Central memory CD4-positive, alpha-beta T cell (primary cell): ENCODE measurements at places on chromosomes 4 and X.

- no peak for DNase-seq
These were observed 39.4 kb downstream of the ZBTB49 start for GRCh38 chr4:4329496-4329895.

GRCh38 chr4:38911257-38911656, 43.7 kb downstream of the FAM114A1 start:
- no peak for DNase-seq

DNA sequence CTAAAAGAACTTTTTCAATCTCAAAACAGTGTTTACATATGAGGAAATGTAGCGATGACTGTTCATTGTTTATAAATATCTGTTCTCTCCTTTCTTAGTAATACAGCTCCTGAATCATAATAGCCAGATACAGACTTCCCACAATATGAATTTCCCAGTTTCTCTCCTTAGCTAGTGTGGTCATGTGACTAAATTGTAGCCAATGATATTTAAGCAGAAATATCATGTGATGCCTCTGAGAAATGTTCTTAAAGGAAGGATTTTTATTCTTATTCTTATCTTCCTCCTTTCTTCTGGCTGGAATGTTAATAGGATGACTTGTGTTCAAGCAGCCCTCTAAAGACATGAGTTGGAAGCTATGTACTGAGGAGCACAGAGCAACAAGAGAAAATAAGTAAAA, 383.7 kb upstream of the ATOH1 start:
- DNase-seq, result no peak

- DNase-seq, result no peak
These were observed 121.1 kb upstream of the OTUD4 start for GRCh38 chr4:145301386-145302080.

DNA sequence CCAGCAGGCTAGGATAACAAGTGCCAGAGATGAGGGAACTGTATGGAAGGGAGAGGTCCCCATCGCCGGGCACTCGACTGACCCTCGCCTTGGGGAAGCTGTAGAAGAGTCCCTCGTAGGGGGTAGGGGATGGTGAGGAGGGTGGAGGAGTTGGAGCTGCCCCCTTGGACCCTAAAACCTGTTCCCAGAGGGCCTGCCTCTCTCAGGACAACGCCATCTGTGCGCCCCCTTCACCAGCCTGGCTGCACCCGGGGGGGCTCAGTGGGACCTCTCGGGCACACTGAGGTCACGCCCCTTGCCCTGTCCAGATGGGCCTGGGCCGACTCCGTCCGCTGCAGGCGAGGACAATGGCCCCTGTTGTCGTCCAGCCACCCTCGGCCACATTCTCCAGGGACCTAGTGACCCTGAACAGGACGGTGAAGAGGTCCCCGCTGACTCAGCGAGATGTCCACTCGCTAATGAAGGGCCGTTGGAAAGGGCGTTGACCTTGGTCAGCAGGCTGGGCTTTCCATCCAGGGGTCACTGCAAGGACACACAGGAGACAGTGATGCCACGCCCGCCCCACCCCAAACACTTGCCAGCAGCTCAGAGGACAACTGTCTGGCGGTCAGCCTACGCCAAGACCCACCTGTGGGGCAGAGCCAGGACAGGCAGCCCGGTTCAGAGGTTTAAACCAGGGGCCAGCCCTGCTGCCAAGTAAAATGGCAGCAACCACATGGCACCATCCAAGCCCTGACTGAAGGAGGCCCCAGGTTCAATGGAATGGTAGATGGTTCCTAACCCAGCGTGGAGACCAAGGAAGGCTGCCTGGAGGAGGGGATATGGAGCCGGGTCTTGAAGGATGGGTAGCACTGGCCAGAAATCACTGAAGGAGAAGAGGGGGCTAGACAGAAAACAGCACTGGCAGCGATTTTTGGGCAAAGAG, 51.2 kb downstream of the HMX1 start:
- DNase-seq, result no peak

- DNase-seq, result no peak
These were observed 16.7 kb downstream of the SAGE1 start for GRCh38 chrX:135910251-135910650.

DNA sequence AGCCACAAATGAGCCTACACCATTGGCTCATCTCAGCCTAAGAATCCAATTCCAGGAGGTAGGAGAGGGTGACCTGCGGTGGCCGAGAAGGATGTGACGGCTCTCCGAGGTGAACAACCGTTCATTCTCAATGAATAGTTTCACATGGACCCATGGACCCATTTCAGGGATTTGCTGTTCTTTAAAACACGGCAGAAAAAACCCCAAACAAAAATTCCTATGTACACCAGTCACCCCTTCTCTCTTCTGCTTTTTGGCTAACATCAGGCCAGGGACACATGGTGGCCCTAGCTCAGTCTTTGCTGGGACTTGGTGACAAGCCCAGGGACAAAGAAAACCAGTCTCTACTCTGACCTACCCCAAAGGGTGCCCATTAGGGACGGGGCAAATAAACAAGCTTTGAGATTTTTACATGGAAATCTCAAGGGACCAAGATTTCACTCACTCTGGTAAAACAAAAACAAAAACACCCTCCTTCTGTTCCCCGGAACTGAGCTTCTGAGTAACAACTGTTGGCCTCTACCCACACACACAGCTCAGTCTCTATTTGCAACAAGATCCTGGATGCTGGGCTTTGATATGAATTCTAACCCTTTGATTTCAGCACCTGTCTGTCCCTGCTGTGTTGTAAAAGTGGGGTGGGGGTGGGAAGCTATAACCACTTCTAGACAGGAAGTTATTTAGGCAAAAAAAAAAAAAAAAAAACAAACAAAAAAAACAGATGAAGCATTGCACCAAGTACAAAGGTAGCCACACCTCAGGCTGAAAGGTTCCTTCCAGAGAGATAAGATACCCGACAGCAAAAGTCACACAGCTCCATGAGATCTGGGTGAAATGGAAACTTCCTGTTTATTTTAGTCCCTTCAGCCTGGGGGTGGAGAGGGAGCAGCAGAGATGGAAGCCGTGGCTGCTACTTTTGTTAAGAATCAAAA, 49.0 kb downstream of the DDX3X start:
- peak; percentile 45 for DNase-seq

- no peak for DNase-seq
These were observed 69.8 kb downstream of the ZNF182 start for GRCh38 chrX:47933946-47934345.

DNA sequence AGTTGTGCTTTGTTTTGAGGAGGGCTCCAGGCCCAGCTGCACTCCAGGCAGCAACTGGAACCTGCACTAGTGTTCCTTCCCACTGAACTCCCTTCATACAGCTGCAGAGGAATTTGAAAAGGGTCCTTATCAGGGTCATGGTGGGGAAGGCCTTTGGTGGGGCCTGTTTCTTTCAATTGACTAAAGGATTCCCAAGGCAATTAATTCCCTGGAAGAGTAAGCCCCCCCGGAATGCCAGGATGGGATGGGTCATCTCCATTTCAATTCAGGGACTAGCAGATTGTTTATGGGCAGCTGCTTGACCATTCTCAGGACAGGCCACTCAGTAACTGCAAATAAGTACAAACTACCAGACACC, 45.3 kb downstream of the TSC22D3 start:
- no peak for DNase-seq

DNA sequence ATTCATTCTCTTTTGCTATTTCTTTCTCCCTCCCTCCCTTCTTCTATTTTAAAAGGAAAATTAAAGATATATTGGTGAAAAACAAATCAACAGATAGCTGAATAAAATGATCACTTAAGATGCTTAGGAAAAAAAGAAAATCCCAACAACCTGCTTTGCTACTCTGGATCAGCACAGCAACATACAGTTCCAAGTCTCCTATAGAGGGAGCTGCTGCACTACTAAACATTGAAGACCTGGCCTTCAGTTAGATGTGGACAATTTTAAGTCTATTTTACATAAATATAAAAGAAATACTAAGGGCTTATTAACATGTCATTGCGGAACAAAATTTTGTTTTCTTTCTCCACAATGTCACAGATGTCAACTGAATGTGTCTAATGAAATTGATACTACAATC, 226.4 kb downstream of the MAGEB5 start:
- no peak for DNase-seq

DNA sequence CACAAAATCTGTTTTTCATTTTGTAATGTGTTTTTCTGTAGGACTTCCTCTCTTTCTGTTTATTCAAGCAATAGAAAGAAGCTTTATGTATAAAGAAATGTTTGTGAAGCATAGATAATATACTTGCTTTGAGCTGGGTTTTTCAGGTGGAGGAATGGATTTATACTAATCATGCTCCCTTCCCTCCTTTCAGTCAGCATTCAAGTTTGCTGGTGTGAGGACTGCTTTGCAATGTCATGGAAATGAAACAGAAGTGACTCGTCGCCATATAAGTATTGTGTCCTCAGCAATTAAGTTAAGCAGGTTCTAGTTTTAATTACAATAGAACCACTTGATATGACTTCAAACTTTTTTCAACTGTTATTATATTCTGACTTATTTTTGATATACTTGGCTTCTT, 1447.1 kb downstream of the PCDH19 start:
- DNase-seq, result no peak

DNA sequence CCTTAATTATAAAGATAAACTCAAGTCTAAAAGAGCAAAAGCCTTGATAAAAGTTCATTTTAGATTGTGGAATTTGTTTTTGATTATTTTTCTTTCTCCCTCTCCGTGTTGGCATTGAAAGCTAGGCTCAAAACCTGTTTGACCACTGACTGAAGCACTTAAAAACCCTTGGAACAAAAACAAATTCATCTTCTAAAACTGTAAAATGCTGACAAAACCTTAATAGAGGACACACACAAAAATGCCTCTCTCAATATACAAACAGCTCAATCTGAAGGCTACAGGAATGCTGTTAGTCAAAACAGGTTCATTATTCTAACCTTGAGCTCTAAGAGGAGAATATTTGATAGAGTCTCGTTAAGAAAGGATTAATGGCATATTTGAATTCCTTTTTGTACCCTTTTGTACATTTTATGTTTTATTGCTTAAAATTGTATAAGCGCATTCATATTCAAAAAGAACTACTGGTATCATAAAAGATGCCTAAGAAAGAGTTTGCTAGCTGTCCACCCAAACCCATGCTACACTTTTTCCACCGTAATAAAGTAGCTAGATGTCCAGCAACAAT, 74.3 kb upstream of the NAP1L5 start:
- DNase-seq, result no peak

- no peak for DNase-seq
These were observed 57.1 kb upstream of the PDLIM3 start for GRCh38 chr4:185592438-185592837.

GRCh38 chr4:26148927-26149326, 171.9 kb upstream of the RBPJ start:
- no peak for DNase-seq

DNA sequence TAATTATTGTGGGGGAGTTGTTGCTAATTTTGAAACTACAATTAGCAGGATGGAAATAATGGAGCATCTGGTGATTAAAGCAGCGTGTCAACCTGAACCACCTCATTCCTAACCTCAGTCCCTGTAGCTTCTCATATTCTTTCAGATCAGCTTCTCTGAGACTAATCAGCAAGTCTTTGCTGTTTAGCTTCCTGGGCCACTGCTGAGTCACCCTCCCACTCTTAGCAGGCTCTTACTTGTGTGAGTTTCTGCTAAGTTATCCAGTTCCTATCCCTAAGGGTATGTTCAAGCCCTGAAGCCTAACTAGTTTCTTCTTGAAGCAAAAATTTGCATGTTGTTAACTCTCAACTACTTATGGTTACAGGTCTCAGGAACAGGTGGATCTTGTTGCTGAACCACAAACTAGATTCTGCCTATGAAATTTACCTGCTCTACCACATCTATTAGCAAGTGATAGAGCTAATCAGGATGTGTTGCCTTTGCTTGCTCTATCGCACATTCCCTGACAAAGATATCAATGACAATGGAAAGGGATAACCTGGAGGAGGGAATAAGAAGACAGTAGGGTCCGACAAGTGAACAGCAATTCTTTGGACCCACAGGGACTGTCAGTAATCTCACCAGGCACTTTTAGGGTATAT, 134.2 kb downstream of the EIF4E start:
- no peak for DNase-seq

GRCh38 chr4:24573582-24573981, 10.8 kb downstream of the DHX15 start:
- no peak for DNase-seq

GRCh38 chrX:18036394-18036793, 175.3 kb upstream of the RAI2 start:
- no peak for DNase-seq

DNA sequence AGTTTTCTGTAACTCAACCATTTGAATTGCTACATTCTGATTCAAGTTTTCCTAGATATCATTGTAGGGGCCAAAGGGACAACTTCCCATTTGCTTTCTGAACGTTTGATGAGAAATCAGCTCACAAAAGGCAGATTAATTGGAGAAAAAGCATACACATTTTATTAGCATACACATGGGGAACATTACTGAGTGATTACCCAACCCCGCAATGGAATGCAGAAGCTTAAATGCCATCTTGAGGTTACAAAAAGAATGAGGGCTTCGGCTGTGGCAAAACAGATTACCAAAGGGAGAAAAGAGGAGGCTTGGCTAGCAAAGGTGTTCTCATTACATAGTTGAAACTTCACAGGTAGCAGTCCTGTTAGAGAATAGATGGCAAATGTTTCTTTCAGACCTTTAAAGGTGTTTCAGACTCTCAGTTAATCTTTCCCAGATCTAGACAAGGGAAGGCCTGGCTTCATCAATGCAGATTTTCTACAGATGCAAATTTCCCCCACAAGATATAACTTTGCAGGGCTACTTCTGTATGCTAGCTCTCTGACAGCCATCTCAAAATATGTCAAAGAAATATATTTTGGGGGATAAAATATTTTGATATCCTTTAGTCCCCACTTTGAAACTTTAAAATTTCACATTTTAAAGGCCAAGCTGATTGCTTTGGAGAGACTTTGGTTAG, 26.5 kb upstream of the HERC6 start:
- DNase-seq, result no peak

- no peak for DNase-seq
These were observed 37.9 kb downstream of the RGS12 start for GRCh38 chr4:3330707-3331106.

GRCh38 chrX:18210470-18210869, 10.2 kb downstream of the BEND2 start:
- no peak for DNase-seq

DNA sequence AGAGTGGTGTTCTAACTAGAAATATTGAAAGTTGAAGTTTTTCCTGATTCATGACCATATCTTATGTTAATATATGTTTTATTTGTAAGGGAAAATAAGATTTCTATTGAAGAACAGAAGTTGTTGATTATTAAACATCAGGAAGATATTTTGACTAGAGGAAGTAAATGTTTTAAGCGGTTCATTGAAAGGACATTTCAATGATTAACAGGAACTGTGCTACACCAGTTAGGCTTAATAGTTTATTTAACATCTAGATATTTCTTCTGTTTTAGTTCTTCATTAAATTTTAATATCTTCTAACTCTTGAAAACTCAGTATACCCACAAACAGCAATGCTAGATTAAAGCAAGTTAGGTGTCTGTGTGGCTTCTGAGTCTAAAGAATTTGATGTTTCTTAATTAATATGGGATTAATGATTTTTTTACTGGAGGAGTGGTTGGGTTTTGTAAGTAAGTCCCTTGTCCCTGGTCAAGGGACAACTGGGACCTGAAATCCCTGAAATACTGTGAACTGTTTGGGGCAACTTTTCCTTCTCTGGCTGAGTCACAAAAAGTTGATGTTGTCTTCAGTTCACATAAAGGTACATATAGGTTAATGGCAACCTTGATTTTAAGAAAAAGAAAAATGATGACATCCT, 42.9 kb upstream of the CYP4V2 start:
- no peak for DNase-seq
